ENCODE measurements at places on chromosomes 11 and 22.

DNA sequence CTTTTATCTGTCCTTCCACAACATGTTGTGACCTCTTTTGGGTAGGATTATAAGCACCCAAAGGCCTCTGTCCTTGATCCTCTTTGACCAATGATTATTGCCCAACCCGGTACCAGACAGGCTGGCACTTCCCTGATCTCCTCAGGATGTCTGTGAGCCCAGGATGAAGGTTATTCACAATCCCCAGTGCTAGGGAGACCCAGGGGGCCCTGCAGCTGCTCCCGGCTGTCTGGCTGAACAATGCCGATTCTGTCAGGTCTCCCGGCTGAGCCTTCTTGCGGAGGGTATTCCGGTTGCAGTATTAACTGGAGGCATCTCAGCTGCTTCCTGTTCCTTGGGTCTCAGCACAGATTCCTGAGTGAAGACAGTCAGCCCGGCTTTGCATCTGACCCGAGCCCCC lies 71.2 kb upstream of the CDON start:
- DNase-seq = no peak

DNA sequence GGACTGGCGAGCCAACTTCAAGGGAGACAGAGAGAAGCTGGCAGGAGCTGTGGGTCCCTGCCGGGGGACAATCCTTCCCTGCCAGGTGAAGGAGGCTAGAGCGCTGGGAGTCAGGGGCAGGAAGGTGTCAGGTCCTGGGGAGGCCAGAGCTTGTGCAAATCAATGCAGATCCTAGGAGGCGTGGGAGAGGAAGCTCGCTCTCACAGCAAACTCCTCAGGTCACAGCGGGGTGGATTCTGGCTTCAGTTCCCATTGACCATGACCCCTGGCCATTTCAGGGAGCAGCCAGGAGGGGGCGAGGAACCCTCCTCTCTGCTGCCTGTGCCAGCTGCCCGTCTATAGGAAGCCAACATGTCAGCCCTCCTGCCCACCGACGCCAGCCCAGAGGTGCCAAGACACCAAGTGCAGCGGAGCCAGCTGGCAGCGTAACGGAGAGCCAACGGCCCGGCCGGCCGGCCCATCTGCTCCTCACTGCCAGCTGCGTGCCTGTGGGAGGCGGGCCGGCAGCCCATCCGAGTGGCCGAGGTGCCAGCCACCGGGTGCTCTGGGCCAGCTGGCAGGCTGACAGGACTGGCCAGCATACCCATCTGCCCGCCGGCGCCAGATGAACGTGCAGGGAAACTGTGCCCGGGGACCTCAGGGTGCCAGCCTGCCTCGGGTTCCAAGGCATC lies 374.8 kb downstream of the MIAT start:
- DNase-seq = no peak

DNA sequence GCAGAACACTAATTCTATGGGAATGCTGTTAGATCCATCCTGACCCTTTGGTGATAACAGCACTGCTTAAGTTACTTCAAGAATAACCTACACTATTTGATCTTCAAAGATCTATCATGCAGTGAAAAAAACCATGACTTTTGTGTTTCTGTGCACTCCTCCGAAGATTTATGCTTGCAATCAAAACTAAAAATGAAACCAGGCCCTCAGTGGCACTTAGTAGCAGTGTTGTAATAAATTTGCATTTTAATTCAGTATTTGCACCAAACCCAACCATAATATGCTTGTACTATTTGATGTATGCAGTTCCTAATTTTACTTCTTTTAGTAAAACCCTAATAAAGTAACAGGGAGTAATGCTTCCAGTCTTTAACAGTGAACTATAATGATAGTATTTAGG lies 130.7 kb downstream of the SOX6 start:
- no peak for DNase-seq

GRCh38 chr11:67118181-67118766 lies 789 bp upstream of the KDM2A start:
- DNase-seq = peak; percentile 46

DNA sequence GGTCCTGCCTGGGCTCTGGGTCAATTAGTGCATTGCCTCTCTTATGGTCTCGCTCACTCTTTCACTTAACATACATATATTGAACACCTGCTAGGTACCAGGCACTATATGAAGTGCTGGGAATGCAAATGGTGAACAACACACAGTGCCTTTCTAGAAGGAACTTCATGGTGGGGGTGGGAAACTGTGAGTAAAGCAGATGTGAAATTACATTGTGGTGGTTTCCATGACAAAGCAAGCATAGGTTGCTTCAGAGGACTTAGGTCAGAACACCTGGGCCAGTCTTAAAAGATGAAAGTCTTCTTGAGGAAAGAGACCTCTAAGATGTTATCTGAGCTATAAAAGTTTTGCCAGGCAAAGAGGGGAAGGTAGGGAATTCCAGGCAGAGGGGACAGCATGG lies 231.3 kb downstream of the BUD13 start:
- no peak for DNase-seq

GRCh38 chr11:35907648-35908431 lies 36.0 kb upstream of the LDLRAD3 start:
- DNase-seq = no peak

GRCh38 chr11:60952742-60953170 lies 780 bp upstream of the SLC15A3 start:
- no peak for DNase-seq

DNA sequence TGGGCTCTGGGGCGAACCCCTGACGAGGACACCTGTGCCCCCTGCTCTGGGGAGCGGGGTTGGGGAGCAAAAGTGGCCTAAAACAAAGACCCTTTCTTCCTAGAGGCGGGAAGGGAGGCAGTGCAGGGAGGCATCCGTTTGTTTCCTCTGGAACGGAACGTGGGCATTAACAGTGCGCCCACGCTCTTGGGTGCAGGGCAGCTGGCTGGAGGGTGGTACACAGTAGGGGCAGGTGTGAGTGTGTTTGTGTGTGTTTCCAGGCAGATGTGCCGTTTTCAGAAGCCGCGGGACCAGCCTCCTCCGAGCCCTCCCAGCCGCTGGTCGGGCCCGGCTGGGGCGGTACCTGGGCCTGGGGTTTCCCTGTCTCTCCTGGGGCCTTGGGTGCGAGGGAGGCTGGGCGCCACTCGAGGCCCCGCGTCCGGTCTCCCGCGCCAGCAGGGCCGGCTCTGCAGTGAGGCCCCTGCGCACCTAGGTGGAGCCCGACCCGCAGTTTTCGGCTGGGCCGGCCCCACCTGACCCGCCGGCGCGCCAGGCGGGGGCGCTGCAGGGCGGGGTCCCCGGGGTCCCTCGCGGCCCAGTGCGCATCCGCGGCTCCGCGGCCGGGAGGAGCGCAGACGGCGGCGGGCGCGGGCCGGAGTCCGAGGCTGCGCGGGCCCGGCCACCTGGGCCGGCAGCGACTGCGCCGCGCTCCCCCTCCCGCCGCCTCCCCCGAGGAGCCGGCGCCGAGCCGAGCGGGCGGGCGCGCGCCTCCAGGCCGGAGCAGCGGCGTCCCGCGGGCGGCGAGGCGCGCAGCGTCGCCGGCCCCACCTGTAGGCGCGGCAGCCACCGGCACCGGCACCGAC lies 1252.7 kb downstream of the BRD1 start:
- DNase-seq = no peak

- no peak for DNase-seq
Measured at GRCh38 chr11:40998920-40999319, 460.5 kb downstream of the LRRC4C start.

GRCh38 chr11:67662142-67662834 lies 11.8 kb upstream of the ACY3 start:
- no peak for DNase-seq

GRCh38 chr11:57493507-57494503 lies 21.7 kb downstream of the SLC43A1 start:
- DNase-seq = peak; percentile 64
